HuH-7 (cell line): ENCODE measurements at places on chromosomes 16 and 17.

GRCh38 chr16:64445649-64446048 is 676.2 kb downstream of the CDH11 start:
- DNase-seq, result no peak

DNA sequence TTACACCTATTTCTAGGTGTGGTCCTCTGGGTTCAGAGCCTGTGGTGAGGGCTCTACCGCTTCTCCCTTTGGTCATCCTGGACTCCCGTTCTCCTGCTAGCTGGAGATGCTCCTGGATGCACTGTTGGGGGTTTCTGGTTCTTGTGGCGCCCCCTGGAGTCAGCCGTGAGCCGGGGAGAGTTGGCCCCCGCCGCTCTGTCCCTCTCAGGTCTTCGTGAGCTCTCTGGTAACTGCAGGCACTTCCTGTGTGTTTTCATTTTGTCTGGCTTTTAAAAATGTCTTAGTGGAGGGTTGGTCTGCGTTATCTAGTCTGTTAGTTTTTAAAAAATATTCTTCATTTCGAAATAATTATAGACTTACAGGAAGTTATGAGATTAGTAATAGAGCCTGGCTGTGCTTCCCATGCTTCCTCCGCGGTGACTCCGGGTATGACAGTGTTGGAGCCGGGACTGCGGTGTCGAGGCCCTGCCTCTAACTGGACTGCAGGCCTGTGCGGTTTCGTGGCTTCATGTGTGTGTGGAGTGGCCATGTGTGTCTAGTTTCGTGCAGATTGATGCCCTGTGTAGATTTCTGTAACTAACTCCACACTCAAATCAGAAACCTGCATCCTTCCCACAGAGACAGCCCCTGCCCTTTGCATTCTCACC is 78.0 kb upstream of the ZNF750 start:
- DNase-seq, result peak; percentile 79

- DNase-seq, result peak; percentile 69
Observed at GRCh38 chr16:10895053-10895946, 18.3 kb downstream of the CIITA start.

- no peak for DNase-seq
Observed at GRCh38 chr16:67188798-67189197, 1.1 kb downstream of the EXOC3L1 start.

- no peak for DNase-seq
Observed at GRCh38 chr17:20234276-20234675, 225.1 kb downstream of the SPECC1 start.

GRCh38 chr17:27009087-27009486 is 284.8 kb upstream of the WSB1 start:
- DNase-seq, result no peak

GRCh38 chr16:62225675-62226074 is 189.4 kb upstream of the CDH8 start:
- DNase-seq, result peak; percentile 16

GRCh38 chr17:37659925-37660324 is 16.7 kb upstream of the DDX52 start:
- DNase-seq, result no peak

- DNase-seq, result no peak
Observed at GRCh38 chr16:85879975-85880831, 18.8 kb upstream of the IRF8 start.

DNA sequence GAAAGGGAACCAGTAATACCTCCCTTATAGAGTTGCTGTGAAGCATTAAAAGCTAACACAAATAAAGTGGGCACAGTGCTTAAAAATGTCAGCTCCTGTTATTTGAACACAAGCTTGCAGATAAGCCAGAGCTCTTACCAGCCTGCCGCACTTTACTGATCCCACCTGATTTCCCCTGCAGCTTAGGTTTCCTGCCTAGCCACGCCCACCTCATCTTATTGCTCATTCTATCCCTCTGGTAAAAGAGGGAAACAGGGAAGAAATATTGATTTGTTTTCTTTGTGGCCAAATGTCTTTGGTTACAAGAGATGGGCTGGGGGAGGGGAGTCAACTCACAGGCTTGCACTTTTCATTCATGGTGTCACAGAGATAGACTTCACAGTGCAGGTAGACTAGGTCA is 9.6 kb upstream of the GP2 start:
- no peak for DNase-seq

GRCh38 chr17:37476431-37477120 is 13.1 kb upstream of the DUSP14 start:
- DNase-seq, result no peak

- DNase-seq, result peak; percentile 16
Observed at GRCh38 chr17:35345926-35346771, 27.3 kb downstream of the SLFN11 start.

GRCh38 chr17:78174870-78175642 is 6.7 kb downstream of the SYNGR2 start:
- DNase-seq, result no peak

DNA sequence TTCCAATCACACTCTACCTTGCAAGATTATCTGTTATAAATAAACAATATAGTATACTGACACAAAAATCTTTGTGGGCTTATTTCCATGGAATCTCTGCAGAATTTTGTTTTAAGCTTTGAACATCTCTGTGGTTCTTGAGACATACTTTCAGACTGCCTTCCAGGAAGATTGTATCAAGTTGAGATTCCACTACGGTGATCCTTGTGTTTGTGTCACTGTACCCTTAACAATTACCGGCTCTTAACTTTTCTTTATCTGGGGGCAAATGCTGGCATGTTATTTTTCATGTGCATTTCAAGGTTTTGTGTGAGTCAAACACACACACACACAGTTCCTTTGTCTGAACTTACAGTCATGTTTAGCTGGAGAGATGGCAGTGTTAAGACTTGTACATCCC is 472.7 kb upstream of the HSBP1 start:
- no peak for DNase-seq

- no peak for DNase-seq
Observed at GRCh38 chr17:81251709-81252301, 12.7 kb downstream of the NDUFAF8 start.

DNA sequence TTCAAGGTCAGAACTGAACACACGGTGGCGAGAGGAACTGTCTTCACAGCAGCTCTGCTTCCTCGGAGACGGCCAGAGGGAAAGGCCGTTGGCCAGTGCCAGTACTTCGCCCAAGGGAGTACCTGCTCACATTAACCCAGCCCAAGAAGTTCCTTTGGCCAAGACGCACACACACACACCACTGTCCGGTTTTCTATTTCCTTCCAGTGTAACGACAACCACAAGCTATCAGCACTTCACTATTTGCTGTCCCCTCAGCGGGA is 744 bp upstream of the GGNBP2 start:
- peak; percentile 11 for DNase-seq

- no peak for DNase-seq
Observed at GRCh38 chr17:79520167-79521165, 90.4 kb downstream of the RBFOX3 start.

DNA sequence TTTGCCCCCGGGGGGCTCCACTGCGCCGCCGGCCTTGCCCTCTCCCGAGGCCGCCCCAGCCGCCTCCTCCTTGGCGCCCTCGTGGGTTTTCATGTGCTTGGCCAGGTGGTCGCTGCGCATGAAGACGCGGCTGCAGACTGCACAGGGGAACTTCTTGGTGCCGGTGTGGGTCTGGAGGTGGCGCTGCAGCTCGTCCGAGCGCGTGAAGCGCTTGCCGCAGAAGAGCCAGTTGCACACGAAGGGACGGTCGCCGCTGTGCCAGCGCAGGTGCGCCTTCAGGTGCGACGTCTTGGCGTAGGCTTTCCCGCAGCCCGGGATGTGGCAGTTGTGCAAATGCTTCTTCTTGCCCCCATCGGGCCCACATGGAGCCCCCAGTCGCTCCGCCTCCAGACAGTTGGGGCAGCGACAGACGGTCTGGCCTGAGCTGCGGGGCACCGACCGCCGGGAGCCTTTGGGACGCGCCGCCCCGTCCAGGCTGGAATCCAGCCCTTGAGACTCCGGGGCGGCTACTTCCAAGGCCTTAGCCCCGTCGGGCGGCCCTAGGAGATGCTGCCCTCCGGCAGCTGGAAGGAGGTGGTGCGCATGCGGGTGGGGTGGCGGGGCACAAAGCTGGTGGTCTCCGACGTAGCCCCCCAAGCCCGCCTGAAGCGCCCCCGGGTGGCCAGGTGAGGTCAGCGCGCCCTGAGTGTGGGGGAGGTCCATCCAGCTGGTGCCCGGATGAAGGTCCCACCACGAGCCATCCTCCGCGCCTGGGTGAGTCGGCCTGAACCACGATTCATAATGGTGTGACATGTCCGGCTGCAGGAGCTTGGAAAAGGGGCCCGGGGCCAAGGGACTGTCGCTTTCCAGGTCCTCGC is 3.4 kb downstream of the SP6 start:
- DNase-seq, result peak; percentile 80

DNA sequence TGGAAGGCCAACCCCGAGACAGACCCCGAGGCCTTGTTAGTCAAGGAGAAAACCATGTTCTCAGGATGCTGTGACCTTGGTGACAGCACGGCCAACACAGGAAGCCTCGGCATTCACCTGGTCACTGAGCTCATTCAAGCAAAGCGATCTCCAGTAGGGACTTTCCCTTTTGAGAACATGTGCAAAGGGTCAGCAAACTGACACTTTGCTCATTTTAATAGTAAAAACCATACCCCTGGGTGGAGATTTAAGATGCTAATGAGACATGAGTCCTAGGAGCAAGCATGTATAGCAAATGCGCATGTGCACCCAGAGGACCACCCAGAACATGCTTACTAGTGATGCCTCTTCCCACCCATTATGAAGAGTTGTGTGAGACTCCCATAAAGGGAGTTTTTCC is 5.7 kb upstream of the SULT1A2 start:
- DNase-seq, result no peak

GRCh38 chr16:14329727-14330350 is 258.7 kb downstream of the MRTFB start:
- no peak for DNase-seq

- no peak for DNase-seq
Observed at GRCh38 chr17:32875923-32876416, 954 bp downstream of the MYO1D start.

DNA sequence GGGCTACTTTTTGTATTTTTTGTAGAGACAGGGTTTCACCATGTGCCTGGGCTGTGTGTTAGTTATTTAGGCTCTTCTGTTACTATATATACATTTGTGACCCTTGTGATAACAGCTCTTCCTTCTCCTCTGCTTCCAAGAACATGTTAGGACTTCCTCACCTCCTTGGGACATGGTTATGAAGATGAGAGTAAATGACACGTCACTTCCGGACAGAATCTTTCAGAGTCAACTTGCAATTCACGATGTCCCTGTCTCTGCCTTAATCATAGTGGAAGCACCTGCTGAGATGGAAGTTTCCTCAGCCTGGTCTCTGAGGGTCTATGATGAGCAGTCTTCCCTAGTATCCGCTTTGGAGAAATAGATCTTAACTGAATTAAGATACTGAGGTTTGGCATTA is 42.9 kb downstream of the CCDC42 start:
- DNase-seq, result no peak

DNA sequence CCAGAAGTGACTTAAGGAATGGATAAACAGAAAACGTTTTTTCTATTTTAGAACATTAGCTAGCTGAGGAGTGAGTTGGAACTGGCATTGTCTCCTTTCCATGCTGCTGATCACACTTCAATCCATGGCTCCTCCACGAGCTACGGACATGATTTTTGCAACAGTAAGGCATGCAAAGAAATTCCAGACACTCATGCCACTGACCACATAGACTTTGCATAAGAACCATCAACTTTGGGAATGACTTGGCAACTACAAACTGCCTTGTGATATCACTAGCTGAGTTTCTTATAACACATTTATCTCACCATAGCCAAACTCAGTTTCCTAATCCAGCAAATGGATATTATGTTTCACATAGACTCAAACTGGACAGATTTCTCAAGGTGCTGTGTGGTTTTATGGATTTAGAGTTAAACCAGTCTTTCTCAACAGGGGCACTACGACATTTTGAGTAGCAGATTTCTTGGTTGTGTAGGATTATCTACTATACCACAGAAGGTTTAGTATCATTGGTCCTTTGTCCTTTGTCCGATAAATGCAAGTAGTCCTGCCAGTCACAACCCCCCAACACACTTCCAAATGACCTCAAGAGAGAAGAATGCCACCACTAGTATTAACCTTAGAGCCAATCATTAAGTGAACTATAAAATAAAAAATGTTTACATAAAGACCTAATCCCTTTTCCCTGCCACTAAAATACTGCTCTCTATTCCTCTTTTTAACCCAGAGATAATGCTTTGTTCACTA is 48.3 kb upstream of the C17orf78 start:
- DNase-seq, result no peak

DNA sequence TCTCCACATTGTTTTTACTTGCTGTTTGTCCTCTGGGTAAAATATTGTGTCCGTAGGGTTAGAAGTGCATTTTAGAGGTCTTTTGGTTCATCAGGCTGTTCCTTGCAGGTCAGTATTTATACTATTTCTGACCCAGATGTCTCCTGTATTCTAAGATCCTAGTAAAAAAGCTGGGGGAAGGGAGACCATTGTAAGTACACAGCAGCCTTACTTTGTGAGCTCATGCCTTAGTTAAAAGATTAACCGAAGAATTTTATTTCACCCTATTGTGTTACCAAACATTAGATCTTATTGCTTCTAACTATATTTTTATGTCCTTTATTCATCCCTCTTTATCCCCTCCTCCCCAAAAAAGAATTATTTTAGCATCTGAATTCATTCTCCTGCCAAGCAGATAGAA is 444.1 kb upstream of the RBFOX1 start:
- no peak for DNase-seq

DNA sequence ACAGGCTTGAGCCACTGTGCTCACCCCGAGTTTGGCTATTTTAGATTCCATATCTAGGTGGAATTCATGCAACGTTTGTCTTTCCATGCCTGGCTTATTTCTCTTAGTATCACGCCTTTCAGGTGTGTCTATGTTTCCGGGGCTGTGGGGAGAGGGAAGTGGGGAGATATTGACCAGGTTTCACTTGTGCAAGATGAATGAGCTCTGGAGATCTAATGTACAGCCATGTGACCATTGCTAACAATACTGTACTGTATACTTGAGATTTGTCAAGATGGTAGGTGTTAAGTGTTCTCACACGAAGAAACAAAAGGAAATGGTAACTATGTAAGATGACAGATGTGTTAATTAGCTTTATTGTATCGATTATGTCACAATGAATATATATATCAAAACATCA is 199.6 kb downstream of the SHISA9 start:
- DNase-seq, result no peak

GRCh38 chr17:49795372-49795771 is 6.9 kb downstream of the KAT7 start:
- no peak for DNase-seq

DNA sequence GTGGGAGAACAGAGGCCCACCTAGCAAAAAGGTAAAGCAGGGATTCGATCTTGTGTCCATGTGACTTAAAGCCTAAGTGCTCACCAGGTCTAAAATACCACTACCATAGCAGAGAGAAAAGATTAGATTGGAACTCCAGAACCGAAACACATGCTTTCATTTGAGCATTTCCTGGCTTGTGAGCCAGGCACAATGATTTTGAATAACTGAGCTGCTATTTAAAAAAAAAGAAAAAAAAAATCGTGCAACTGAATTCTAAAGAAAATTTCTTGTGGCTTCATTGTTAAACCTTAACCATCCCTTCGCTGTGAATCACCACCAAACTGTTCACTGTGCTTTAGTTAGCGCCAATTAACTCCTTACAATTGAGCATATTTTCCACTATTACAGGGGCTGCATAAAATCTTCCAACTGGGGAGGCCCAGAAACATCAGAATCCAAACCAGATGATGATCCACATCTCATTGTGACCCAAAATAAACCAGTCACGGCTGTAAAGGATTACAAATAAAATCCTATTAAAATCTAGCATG is 366.4 kb upstream of the ERCC4 start:
- DNase-seq, result no peak
